ENCODE measurements at places on chromosomes 6 and 20. TPM values are rescaled to one million over a fixed set of nuclear protein-coding genes. Genes with fewer than 3 reads are reported as not detected.

Gene GINS1
- total RNA-seq: 5.0 TPM

Gene GPR6
- not detected for total RNA-seq

Gene VNN1
- 0.07 TPM for total RNA-seq

Gene FABP7
- 1.1 TPM for total RNA-seq

DNA sequence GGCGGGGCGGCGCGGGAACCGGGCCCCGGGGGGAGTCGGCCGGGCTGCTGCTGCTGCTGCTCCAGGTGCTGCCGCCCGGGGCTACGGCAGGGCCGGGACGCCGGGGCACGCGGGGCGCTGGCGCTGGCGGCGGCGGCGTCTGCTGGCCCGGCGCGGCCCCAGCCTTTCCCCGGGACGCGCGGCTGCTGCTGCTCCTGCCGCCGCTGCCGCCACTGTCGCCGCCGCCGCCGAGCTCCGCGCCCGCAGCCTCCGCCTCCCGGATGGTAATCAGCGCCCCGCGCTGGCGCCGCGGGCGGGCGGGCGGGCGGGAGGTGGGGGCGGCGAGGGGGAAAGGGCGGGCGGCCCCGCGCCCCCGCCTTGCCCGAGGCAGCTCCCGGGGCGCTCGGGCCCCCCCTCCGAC, 306 bp downstream of the EBF4 start:
- no peak for DNase-seq

GRCh38 chr6:121816906-121817540, 381.6 kb downstream of the GJA1 start:
- DNase-seq: peak; percentile 49

GRCh38 chr6:79650950-79651349, 19.8 kb downstream of the SH3BGRL2 start:
- no peak for DNase-seq

DNA sequence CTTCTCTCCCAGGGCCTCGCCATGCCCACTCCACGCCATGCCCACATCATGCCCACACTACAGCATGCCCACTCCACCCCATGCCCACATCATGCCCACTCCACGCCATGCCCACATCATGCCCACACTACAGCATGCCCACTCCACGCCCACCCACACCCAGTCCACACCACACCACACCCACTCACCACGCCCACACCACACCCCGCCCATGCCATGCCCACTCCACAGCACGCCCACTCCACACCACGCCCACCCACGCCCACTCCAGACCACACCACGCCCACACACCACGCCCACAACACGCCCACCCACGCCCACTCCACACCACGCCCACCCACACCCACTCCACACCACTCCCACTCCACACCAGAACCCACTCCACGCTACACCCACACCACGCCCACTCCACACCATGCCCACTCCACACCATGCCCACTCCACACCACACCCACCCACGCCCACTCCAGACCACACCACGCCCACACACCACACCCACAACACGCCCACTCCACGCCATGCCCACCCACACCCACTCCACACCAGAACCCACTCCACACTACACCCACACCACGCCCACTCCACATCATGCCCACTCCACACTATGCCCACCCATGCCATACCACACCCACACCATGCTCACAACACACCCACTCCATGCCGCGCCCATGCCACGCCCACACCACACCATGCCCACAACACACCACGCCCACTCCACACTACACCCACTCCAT, 88.6 kb downstream of the ERMARD start:
- DNase-seq: no peak

GRCh38 chr6:13367396-13367795, 39.1 kb upstream of the TBC1D7 start:
- DNase-seq: no peak

GRCh38 chr6:149211046-149211571, 106.4 kb upstream of the TAB2 start:
- no peak for DNase-seq

DNA sequence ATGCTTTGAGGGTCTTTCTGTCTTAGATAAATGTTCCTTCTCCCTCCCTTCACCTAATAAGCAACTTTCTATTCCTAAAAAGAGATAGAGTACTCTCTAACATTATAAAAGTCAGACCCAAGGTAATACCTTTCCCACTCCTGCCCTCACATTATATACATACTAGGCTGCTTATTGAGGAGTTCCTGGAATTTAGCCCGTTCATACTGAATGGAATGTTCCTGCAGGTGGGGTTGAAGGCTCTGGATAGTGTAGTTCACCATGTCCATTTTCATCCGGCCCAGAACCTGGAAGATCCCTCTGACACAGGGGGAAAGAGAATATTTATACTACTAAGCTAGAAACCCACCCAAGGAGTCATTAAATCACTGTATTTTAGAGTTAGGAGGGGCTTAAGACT, 20.4 kb downstream of the TCP11 start:
- DNase-seq: no peak

GRCh38 chr6:21235162-21235561, 358.4 kb upstream of the SOX4 start:
- no peak for DNase-seq

DNA sequence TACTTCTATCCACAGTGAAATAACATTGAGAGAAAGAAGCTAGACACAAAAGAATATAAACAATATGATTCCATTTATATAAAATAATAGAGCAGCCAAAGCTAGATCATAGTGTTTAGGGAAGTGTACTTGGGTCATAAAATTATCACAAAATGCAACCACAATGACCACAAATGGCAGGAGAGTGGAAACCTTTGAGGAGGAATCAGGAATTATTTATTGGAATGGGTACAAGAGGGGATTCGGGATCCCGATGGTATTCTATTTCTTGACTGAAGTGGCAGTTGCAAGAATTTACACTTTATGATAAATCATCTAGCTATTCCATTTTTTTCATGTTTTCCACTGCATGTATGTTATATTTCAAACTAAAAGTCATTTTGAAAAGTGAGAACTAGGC, 76.1 kb downstream of the IPCEF1 start:
- DNase-seq: no peak

Measured in astrocyte (in vitro differentiated cells and primary cell).